NCI-H226 (cell line): ENCODE measurements at places on chromosomes 2 and 18.

GRCh38 chr2:135512099-135512498 lies 18.9 kb downstream of the ZRANB3 start:
- no peak for DNase-seq

- DNase-seq = peak; percentile 40
Measured at GRCh38 chr2:72999729-73000725, 71.5 kb downstream of the SFXN5 start.

GRCh38 chr18:76824754-76825153 lies 2.4 kb downstream of the ZNF236 start:
- DNase-seq = no peak

GRCh38 chr2:230068651-230069055 lies at the start of gene SLC16A14:
Gene SLC16A14, minus strand, starts transcription at chr2:230068924. Its CDS starts 9,572 bp downstream, at chr2:230059352.
- no peak for DNase-seq

GRCh38 chr18:74234326-74235171 lies 57.2 kb downstream of the CYB5A start:
- DNase-seq = peak; percentile 7

- DNase-seq = no peak
Measured at GRCh38 chr2:49979421-49979820, 825.1 kb upstream of the FSHR start.

DNA sequence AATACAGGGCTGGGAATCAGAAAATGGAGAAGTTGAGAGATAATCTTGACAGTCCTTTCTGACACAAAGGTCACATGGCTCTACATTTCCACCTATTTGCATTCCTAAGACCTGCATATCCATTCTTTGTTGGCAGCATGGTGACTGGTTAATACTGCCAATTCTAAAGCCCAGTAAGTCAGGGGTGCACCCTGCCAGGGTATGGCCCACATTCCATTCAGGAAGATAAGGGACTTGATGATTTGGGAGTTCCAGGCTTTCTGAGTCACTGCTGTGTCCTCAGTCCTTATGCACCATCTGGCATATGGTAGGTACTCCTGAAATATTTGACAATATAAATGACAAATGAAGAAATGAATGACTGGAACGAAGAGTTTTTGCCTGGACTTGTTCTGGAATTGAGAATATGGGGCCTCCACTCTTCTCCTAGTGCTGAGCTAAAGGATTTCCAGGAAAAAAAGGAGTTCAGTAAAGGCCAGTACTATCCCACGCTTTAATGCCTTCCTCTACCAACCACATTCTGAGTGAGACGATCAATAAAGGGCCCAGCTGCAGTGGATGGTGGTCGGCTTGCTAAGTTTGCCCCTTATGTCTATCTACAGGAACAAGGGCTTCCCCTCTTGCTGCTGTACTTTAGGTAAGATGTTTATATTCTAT lies 31.7 kb upstream of the EIF2AK3 start:
- DNase-seq = peak; percentile 83

- DNase-seq = no peak
Measured at GRCh38 chr2:84857566-84857965, 23.3 kb downstream of the TRABD2A start.

DNA sequence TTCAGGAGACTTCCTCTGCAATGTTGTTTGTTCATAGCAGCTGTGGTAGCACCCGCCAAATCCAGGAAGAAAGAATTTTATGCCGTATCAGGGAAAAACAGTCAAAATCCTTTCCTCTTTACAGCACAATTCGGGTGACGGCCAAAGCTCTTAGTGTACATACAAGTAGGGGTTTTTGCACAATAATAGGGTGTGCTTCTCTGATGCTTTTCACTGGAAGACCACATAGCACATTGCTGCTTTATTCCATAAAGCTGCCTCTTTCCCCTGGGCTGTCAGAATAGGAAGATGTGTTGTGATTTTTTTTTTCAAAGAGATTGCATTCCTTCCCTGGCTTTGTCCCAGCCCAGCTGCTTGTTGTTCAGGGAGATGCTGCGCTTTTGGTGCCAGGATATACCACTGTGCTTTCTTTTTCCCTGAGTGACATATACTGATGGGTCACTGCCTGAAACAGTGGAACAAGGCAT lies 27.2 kb upstream of the LANCL1 start:
- DNase-seq = no peak

DNA sequence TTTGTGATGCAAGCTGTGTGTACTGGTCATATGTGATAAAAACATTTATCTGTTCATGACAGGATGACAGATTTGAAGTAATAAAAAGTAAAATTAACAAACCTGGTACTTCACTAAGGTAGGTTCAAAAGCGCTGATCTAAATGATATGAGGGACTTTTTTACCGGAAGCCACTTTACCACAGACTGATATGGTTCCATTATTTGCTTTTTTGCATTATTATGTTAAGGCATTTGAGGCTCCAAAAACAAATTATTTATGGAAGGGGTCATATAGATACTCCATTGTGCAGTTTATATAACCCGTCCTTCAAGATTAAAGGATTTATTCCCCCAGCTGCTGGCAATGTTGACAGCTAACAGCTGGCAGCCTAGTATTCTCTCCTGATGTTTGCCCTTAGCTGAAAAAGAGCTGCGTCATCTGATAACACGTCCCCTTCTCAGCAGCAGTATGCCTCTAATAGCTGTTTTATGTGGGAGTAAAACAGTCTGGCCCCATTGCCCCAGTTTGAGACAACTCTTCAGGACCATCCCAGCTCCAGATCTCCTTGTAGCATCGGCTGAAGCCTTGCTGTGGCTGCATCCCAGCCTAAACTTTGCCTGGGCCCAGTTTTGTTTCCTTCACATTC lies 84.8 kb upstream of the XIRP2 start:
- no peak for DNase-seq

- DNase-seq = no peak
Measured at GRCh38 chr2:6948677-6949351, 31.6 kb downstream of the RNF144A start.

- no peak for DNase-seq
Measured at GRCh38 chr2:238586931-238587775, 160.4 kb downstream of the ASB1 start.

DNA sequence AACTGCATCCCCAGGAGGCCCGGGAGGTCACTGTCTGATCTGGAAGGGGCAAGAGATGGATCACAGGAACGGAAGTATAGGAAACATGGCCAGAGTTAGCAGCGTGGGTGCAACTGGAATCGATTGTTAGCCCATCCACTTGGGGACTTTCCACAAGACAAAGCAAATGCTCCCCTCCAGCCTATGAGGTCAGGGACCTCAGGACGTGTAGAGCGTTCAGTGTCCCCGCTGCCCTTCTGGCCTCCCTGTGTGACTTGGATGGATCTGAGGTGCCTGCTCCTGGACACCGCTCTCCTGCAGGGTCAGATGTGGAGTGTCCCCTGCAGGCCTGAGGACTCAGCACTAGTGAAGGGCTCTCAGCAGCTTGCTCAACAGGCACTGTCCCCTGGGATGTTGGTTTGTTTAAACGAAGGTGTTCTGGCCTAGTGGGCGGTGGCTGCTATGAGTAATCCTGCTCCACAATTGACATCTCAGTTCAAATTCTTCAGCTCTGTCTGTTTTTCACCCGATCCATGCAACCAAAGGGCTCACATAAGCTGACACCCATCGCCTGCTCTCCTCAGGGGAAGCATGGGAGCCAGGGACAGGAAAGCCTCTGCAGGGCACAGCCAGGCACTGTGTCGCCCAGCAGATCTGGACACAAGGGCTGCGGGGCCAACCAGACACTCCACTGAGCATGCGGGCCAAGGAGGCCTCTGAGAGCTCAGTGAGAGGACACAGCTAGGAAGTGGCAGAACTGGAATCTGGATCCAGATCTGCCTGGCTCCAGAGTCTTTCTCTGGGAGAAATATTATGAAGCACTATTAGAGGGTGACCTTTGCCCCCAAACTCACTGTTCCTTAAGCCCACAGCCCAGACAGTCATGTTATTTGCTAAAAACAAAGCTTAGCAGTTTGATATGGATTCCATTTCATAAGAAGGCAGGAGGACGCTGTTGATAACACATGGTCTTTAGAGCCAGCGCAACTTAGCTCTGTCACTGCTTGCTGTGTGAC lies 78.5 kb downstream of the RHOB start:
- DNase-seq = no peak
